ENCODE measurements at places on chromosomes 2 and 18.

DNA sequence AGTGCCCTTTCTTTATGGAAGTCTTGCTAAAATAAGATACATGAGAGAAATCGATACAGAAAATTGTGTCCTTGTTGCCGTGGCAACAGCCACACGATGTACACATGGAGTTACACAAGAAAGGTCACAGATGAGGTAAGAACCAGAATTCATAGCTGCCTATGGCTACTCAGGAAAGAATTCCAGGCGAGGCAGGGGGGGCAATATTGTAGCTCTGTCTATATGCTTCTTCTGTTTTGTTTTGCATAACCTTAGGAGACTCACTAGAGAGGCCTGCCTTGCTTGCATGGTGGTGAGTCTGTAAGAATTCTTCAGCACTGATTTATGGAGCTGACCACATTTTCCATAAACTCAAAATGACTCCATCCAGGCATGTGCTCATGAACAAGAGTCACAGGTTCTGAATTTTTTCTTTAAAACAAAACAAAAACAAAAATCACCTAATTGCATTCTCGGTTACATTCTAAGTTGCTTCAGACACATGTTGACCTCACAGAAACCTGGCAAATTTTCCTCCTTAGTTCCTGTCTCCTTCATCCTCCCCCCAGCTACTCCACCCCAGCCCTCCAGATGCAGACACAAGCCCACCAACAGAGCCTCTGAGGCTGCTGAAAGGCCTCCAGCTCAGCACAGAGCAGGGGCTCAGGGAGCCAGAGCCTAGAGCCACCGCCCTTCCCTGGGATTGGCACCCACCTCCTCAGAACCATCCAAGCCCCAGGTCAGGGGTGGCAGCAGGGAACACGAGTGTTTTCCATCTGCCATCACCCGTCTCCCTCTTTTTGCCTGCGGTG is 183.5 kb downstream of the ANTXR1 start:
- H3K4me3 ChIP-seq, result no peak overlapping the region
- H3K27ac ChIP-seq, result no peak overlapping the region
- no peak for DNase-seq
- no peaks in the 10 kb centered on the region for H3K4me1 ChIP-seq

DNA sequence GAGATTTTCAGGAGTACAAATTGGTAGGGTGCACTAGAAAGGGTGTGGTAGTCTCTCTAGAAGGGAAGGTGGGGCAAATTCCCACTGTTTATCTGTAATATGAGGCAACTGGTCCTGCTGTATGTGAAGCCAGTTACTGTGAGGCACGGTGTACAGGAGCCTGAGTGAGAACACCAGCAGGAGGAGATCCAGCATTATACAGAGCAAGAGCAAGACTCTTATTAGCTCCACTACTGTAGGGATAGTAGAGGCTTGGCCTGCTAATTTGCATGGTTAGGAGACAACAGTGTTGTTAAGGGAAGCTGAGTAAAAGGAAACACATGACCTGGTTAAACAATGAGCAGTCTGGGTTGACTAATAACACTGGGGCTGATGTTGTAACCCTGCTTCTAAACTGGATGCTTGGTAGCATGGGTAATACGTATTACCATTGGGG is 76.3 kb upstream of the WDSUB1 start:
- DNase-seq, result no peak
- H3K4me1 ChIP-seq, result no peaks in the 10 kb centered on the region
- H3K4me3 ChIP-seq, result no peak overlapping the region

DNA sequence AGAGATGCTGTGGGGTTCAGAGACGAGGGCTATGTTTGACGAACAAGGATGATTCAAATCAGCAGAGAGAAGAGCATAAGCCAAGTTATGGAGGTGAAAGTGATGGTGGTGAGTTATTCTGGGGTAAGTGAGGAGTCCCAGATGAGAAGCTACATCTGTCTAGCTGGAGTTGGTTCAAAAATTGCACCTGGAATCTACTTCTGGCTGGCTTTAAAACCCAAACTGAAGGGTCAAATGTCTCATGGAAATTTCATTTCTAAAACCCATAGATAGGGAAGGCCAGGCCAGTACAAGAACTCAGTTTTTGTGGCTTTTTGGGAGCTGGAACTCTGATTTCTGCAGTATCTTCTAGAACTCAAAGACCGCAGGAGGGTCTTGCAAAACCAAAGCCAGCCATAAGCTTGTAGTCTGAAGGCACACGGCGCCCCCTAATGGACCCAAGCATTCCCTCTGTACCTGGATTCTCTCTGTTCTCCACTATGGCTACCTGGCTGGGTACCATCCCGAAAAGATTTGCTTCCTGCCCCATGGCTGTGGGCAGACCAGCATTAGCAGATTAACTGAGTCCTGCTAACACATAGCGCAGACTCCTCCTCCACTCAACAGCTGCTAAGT is 229.1 kb upstream of the SLC14A2 start:
- H3K27me3 ChIP-seq, result no peaks in the 10 kb centered on the region
- no peak overlapping the region for H3K27ac ChIP-seq
- no peaks in the 10 kb centered on the region for H3K36me3 ChIP-seq

- no peak overlapping the region for H3K27ac ChIP-seq
- no peaks in the 10 kb centered on the region for H3K36me3 ChIP-seq
- H3K27me3 ChIP-seq, result peaks cover 14% of the 10 kb centered on the region
- H3K4me3 ChIP-seq, result no peak overlapping the region
- DNase-seq, result no peak
- peaks cover 22% of the 10 kb centered on the region for H3K4me1 ChIP-seq
These were observed 2.8 kb downstream of the GATA6 start for GRCh38 chr18:22172120-22172582.

DNA sequence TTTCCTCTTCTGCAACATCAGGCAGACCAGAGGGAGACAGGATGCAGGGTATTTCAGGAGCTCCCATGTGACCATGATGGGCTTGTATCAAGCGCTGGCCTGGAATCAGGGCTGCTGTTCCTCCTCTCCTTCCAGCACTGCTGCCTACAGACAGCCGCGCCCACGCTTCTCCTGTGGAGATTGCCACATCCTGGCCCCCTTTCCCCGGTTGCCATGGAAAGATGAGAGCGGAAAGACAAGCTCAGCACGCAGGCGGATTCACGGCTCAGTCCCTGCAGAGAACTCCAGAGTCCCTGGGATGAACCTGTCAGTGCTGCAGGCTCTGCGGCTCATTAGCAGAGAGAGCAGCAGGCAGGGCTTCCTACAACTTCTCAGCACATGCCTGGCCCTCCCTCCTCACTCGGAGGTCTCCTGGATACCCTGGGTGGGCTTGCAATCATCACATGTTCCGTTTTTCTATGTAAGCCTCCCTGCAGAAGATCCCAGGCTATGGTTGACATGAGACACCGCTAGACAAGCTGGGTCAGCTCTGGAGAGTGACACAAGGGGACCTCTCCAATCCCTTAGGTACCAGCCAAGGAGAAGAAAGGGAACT is 497.8 kb upstream of the MYT1L start:
- no peak overlapping the region for H3K27ac ChIP-seq
- no peaks in the 10 kb centered on the region for H3K36me3 ChIP-seq
- no peak for DNase-seq
- H3K4me3 ChIP-seq, result no peak overlapping the region

DNA sequence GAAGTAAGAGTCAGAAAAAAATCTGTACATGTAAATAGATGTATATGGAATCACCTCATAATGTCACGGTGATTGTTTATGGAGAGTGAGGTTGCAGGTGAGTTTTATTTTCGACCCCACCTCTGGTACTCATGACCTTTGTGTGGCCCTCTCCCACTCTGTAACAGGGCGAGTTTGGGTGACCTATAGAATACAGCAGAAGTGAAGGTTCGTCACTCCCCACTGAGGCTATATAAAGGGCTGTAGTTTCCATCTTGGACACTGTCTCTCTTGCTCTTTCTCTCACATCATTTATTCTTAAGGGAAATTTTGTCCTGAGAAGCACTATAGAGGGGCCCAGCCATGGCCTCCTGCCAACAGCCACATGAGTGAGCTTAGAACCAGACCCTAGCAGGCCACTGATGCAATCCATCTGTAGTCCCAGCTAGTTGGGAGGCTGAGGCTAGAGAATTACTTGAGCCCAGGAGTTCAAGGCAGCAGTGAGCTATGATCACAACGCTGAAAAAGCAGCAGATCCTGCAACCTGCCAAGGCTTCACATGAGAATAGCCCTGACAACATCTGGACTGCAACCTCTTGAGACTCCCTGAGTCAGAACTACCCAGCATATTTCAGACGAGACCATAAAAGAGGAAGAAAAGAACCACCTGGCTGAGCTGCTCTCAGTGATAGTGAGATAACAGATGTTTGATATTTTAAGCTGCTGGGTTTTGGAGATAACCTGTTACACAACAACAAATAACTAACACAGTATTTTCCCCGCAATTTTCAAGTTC is 74.3 kb upstream of the SLC1A4 start:
- H3K4me3 ChIP-seq, result no peak overlapping the region
- no peaks in the 10 kb centered on the region for H3K27me3 ChIP-seq
- DNase-seq, result peak; percentile 98
- no peaks in the 10 kb centered on the region for H3K36me3 ChIP-seq

DNA sequence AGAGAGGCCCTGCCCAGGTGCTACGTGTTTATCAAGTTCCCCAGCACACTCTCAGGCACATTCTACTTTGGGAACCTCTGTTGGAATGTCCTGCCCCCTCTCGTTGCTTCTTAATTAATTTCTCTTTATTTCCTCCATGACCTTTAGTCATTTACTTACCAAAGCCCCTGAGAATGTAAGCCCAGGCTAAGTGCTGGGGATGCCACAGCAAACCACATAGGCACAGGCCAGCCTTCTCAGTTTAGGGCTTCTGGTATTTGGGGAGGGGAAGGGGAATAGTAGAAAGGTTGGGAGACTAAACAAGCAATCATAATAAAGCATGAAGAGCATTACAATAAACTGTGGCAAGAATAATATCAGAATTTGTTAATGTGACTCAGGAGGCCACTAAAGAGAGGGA is 85.7 kb downstream of the EVA1A start:
- no peak overlapping the region for H3K27ac ChIP-seq
- DNase-seq, result no peak
- H3K4me1 ChIP-seq, result no peaks in the 10 kb centered on the region
- H3K36me3 ChIP-seq, result no peaks in the 10 kb centered on the region

GRCh38 chr2:178205853-178206521 is 11.7 kb downstream of the OSBPL6 start:
- H3K27me3 ChIP-seq, result no peaks in the 10 kb centered on the region
- H3K36me3 ChIP-seq, result no peaks in the 10 kb centered on the region
- no peak overlapping the region for H3K4me3 ChIP-seq
- no peak overlapping the region for H3K27ac ChIP-seq
- H3K4me1 ChIP-seq, result no peaks in the 10 kb centered on the region

DNA sequence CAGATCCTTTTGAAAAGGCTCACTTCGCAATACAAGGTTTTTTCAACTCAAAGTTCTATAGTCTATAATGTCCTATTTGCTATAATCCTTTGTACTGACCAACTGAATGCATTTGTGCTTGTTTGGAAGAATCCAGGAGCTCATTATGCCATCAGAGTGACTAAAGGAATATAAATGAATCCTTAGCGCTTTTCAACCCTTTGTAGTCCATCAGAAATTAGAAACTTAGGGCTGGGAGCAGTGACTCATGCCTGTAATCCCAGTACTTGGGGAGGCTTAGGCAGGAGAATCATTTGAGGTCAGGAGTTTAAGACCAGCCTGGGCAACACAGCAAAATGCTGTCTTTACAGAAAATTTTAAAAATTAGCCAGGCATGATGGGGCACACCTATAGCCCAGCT is 330.2 kb upstream of the CHAC2 start:
- H3K4me3 ChIP-seq, result no peak overlapping the region
- H3K4me1 ChIP-seq, result no peaks in the 10 kb centered on the region
- H3K36me3 ChIP-seq, result no peaks in the 10 kb centered on the region
- H3K27me3 ChIP-seq, result no peaks in the 10 kb centered on the region

- DNase-seq, result peak; percentile 43
- peaks cover 40% of the 10 kb centered on the region for H3K4me1 ChIP-seq
- H3K27ac ChIP-seq, result peak overlapping the region; percentile 92
- H3K27me3 ChIP-seq, result no peaks in the 10 kb centered on the region
These were observed 2.2 kb downstream of the TGIF1 start for GRCh38 chr18:3451989-3452749.

- H3K4me1 ChIP-seq, result no peaks in the 10 kb centered on the region
- H3K27ac ChIP-seq, result no peak overlapping the region
- no peak overlapping the region for H3K4me3 ChIP-seq
- no peak for DNase-seq
- H3K27me3 ChIP-seq, result peaks cover 28% of the 10 kb centered on the region
These were observed 35.7 kb downstream of the CELF4 start for GRCh38 chr18:37529863-37530262.

DNA sequence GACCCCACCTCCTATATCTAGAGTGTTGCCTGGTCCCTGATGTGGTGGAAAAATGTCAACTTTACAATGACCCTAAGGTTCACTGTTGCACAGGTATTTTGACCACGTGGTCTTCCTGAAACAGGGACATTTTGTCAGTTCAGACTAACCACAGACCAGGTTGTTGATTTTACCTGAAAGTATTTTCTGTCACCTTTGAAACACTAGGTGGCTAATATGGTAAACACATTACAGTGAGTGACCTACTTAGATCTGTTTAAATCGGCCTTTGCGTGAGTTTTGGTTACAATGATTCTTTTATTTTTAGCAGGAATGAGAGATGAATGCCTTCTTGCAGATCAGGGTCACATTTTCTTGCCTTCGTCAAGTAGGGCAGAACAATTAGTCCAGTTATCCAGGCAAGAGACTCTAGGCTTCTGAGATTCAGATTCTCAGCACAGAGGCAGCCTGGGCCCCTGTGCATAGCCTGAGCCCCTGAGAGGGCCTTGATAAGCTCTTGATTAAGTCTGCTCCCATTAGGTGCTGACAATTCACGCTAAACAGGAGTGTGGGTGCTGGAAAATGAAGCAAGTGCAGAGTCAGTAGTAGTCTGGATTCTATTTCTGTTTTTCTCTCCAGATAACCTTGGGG is 226.2 kb downstream of the KCNS3 start:
- no peaks in the 10 kb centered on the region for H3K36me3 ChIP-seq
- no peak overlapping the region for H3K4me3 ChIP-seq
- no peak for DNase-seq
- H3K4me1 ChIP-seq, result no peaks in the 10 kb centered on the region
- H3K27me3 ChIP-seq, result no peaks in the 10 kb centered on the region
- H3K27ac ChIP-seq, result no peak overlapping the region

- DNase-seq, result no peak
- no peak overlapping the region for H3K27ac ChIP-seq
- no peaks in the 10 kb centered on the region for H3K36me3 ChIP-seq
- H3K4me3 ChIP-seq, result no peak overlapping the region
- H3K27me3 ChIP-seq, result no peaks in the 10 kb centered on the region
These were observed 18.4 kb upstream of the TXNL4A start for GRCh38 chr18:80006724-80007123.

GRCh38 chr2:3654011-3654410 is 4.0 kb upstream of the ALLC start:
- no peaks in the 10 kb centered on the region for H3K27me3 ChIP-seq
- no peaks in the 10 kb centered on the region for H3K36me3 ChIP-seq
- no peak for DNase-seq
- H3K4me3 ChIP-seq, result no peak overlapping the region

- peaks cover 30% of the 10 kb centered on the region for H3K36me3 ChIP-seq
- no peaks in the 10 kb centered on the region for H3K4me1 ChIP-seq
- no peak overlapping the region for H3K27ac ChIP-seq
- no peaks in the 10 kb centered on the region for H3K27me3 ChIP-seq
- no peak for DNase-seq
These were observed 95.1 kb downstream of the STRN start for GRCh38 chr2:36871068-36871707.

- peak; percentile 46 for DNase-seq
- H3K27ac ChIP-seq, result peak overlapping the region; percentile 10
- H3K4me3 ChIP-seq, result peak overlapping the region; percentile 83
- H3K4me1 ChIP-seq, result peaks cover 47% of the 10 kb centered on the region
- H3K36me3 ChIP-seq, result peaks cover 9% of the 10 kb centered on the region
These were observed 709 bp downstream of the RAB27B start for GRCh38 chr18:54828986-54829385.

Data from common myeloid progenitor, CD34-positive (primary cell).